ENCODE measurements at places on chromosomes 4 and X.

DNA sequence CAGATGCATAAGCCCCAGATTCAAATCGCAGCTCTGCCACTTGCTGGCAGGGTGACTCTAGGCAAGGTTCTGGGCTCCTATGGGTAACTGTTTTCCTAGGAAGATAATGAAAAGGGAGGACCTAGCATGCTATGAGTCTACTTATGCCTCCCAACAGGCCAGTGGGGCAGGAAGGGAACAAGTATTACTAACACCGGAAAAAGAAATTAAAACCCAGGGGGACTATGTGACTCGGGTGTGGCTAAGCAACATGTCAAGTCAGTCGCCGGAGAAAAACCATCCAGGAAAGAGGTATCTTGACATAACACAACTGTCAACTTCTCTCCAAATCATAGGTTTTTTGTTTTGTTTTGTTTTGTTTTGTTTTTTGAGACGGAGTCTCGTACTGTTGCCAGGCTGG is 45.5 kb upstream of the RBPJ start:
- DNase-seq: no peak

DNA sequence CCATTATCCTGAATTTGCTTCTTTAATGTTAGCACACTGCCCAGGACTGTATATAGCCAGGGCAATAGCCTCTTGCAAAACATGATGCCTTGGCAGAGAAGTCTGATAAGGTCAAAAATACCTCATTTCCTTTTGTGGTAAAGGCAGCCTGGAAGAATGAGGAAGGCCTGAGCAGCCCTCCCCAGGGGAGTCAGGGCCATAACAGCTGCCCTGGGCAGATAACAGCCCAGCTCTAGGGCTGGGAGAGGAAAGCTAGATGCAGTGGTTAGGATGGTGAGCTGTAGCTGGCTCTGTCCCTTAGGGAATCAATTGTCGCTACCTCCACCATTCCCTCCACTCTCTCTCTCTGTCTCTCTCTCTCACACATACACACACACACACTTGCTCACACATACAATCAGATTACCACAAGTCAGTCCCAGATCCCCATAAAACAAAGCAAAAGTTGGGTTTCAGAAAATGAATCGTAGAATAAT is 29.2 kb downstream of the EFHC2 start:
- DNase-seq: no peak

DNA sequence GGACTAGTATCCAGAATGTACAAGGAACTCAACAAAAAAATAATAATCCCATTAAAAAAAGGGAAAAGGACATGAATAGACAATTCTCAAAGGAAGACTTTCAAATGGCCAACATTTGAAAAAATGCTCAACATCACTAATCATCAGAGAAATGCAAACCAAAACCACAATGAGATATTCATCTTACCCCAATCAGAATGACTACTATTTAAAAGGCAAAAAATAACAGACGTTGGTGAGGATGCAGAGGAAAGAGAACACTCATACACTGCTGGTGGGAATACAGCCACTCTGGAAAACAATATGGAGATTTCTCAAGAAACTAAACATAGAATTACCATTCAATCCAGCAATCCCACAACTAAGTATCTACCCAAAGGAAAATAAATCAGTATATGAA is 133.1 kb downstream of the KDR start:
- DNase-seq: no peak

GRCh38 chrX:104695593-104695992 is 129.6 kb downstream of the IL1RAPL2 start:
- no peak for DNase-seq

DNA sequence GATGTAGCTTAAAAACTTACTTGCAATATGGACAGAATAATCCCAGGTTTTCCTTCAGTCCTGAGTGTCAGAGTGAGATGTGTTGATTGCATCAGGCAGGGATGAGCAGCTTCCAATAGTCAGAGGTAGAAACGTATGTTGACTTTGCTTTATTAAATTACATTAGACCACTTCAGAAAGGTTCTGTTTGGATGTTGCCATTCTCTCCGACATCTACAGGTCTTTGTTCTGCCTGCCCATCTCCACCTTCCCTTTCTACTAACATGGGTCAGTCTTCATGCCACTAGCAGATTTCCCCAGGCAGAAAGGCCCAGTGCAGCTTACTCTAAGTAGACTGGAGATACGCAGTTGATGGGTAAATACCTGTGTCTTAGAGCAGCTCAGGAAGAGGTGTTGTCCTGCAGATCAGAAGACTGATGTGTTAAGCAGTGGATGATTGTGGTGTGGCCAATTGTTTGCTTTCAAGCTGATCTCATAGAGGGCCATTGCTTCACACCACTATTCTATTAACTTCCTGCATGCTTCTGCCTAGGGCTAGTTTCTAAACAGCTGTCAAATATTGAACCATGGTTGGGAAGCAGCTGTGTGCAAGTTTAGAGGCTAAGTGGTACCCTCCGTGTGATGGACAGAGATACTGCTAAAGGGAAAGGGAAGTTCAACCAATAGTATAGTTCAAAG is 1.8 kb downstream of the FRMPD4 start:
- DNase-seq: no peak

GRCh38 chrX:118156254-118156952 is 39.8 kb upstream of the KLHL13 start:
- DNase-seq: no peak

- DNase-seq: no peak
Observed at GRCh38 chr4:47746122-47746521, 91.7 kb downstream of the CORIN start.

- no peak for DNase-seq
Observed at GRCh38 chrX:74187211-74187610, 116.8 kb upstream of the ZCCHC13 start.

- DNase-seq: no peak
Observed at GRCh38 chrX:150365990-150366911, 3.1 kb downstream of the MAMLD1 start.

- DNase-seq: no peak
Observed at GRCh38 chr4:34723605-34724004, 1520.7 kb downstream of the ARAP2 start.

DNA sequence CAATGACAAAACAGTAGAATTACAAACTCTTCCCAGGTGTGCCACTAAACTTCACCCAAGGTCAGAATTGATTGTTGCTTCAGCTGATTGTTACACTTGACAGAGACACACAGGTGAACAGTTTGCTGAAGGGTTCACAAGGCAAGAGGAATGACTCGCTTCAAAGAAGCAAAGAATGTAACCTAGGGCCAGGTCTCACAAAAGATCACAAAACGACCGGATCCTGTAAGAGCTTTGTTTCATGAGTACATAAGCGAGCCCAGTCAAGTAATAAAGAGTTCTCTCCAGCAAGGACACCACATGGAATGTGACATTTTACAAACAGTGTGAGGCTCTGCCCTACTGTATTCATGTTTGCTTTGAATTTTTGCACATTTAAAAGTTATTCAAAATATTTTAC is 9.1 kb downstream of the LNX1 start:
- DNase-seq: no peak

- DNase-seq: no peak
Observed at GRCh38 chrX:105645667-105646357, 176.5 kb upstream of the NRK start.

GRCh38 chr4:142347241-142347640 is 498.9 kb downstream of the INPP4B start:
- no peak for DNase-seq

- DNase-seq: no peak
Observed at GRCh38 chr4:38577462-38577861, 86.5 kb upstream of the KLF3 start.

DNA sequence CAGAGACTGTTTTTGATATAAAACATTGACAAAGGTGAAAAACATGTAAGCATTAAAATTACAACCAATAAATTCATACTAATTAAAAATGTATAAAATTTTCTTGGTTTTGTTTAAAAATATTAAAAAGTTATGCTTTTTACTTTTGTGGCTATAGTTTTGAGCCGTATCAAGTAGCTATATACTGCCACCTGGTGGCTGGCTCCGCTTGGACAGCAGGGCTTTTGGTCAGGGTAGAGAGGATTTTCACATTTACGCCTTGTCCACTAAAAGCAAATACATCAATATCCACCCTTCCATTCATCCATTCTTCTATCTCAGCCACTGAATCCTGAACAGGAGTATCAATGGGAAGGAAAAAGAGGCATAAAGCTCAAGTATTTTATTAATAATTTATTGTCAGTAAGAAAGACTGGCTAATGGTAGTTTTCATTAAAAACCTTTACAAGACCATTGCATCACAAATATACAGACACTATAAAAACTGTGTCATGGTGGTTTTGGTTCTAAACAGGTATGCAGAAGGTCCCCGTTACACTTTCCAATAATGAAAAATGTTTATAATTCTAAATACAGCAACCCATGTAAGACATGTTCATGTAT is 32.1 kb upstream of the MTNR1A start:
- no peak for DNase-seq

- no peak for DNase-seq
Observed at GRCh38 chrX:129565046-129565650, 25.1 kb downstream of the OCRL start.

DNA sequence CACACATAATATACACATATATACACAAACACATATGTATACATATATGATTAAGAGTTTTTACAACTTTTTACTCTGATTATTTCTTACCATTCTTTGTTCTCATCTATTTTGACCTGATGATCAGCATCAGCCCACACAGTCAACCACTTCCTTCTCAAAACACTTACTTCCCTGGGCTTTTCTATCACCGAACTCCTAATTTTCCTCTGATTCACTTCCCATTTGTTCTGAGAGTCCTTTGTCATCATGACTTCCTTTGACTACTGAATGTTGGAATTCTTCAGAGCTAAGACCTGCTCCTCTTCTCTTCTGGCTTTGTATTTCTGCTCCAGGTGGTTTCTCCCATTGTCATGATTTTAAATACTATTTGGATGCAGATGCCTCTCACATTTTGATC is 209.5 kb upstream of the AFF2 start:
- DNase-seq: no peak

- peak; percentile 35 for DNase-seq
Observed at GRCh38 chr4:1285790-1286553, 3.7 kb upstream of the MAEA start.

DNA sequence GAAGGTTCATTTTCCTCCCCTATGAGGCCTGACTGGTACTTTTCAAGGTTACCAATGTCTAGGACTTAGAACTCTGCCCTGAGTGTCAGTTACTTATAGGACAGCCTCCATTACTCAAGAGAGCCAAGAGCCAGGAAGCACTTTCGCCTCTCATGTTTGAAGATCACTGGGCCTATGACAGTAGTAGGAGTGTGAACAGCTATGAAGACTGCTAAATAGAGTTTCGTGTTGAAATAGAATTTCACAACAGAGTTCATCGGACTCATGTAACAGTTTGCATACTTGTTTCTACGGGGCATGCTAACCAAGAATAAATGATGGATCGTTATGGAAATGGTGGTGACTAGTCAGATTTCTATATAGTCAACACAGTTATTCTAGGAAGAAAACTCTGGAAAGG is 97.8 kb upstream of the GPC4 start:
- no peak for DNase-seq

GRCh38 chrX:69019073-69019890 is 146.0 kb downstream of the PJA1 start:
- DNase-seq: no peak

DNA sequence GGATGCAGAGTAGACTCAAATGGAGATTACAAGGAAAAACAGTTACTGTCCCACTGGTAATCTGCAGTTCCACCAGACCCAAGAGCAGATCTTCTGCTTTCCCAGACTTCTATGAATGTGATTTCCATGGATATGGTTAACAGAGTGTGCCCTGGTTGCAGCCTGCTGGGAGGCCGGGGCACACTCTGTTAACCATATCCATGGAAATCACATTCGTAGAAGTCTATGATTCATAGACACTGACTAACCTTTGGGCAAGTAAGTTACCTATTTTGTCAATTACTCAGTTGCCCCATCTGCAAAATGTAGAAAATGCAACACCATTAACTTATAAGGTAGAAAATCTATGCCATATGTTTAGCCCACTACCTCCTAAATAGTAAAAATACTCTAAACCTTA is 443.1 kb upstream of the PITX2 start:
- no peak for DNase-seq

GRCh38 chr4:38654273-38654672 is 9.7 kb upstream of the KLF3 start:
- DNase-seq: no peak

DNA sequence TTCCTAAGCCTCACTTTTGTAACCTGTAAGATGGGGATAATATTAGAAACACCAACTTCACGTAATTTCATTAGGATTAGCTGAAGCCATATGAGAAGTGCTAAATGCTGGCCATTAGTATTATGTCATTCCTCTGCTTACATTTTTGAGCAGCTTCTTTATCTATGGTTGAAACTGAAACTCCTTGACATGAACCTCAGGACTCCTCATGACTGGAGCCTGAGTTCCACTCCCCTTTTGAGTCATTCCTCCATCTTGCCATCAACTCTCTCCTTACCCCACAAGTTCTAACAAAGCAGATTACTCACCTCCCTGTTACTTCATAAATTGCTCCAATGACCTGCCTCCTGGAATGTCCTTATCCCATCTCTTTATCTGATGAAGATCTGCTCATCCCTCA is 123.2 kb upstream of the KCNIP4 start:
- no peak for DNase-seq

- no peak for DNase-seq
Observed at GRCh38 chrX:20231598-20231997, 35.1 kb downstream of the RPS6KA3 start.

DNA sequence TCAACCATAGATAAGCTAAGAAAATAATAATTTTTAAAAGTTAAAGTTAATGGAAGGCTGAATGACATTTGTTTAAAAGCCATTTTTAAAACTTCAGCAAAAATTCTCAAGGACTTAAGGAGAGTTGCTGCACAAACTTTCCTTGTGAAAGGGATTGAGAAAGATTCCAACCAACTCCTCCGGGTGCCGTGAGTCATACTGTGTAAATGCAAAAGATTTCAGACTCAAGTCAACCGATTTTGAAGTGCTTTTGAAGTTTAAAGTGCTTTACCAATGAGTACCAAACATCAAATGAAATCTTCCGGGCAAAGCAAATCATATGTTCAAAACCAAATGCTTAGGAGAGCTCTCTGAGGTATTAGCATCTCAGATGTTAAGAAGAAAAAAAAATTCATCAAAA is 31.4 kb downstream of the VCX2 start:
- DNase-seq: no peak

DNA sequence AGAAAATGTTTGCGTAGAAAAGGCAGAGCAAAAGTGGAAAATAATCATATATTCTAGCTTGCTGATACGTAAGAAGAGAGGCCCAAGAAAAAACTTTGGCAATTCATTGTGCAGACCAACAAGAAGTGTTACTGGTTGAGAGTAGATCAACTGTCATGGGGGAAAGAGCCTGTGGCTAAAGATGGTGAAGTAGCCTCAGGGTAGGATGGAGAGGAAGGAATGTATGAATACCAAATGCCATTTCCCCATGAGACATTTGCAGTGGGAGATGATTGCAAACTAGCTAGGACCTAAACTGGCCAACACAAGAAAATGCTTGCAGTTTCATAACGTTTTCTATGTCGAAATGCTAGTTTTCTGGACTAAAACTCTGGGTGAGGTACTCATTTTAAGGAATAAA is 47.7 kb upstream of the ADGRL3 start:
- DNase-seq: no peak

- DNase-seq: peak; percentile 93
Observed at GRCh38 chr4:145732895-145733880, 53.2 kb downstream of the C4orf51 start.
